ENCODE measurements at places on chromosomes 3 and 15. TPM values are rescaled to one million over a fixed set of nuclear protein-coding genes. Genes with fewer than 3 reads are reported as not detected.

The CLDN18 gene
- not detected for total RNA-seq

GRCh38 chr3:171542976-171543375, 82.8 kb upstream of the TNIK start:
- no peak for ATAC-seq

DNA sequence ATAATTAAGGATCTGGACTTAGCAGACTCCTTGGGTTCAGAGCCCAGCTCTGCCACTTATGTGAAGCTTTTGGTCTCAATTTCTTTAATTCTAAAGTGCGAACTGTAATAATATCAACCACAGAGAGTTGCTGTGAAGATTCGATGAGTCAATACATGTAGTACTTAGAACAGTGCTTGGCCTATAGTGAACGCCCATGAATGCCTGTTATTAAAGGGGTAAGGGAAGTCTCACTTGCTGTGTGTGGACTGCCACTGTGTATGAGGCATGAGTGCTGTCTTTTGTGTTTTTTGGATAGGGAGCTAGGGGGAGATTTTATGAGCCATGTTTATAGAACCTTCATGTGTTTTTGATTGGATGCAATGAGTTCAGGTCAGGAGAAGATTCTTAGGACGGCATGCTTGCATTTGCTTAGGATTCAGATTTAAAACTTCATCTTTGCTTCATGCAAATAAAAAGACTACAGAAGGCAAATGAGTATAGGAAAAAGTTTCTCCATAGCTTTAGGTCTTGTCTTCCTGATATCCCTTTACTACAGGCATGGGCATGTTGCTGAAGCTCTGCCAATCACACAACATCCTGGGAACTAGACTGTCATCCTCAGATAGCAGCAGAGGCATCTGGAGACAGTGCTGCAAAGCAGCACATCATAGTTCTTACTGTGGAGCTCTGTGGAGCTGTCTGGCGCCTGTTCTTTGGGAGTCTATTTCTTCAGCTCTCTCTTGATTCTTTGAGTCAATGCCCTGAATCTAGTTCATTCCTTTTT, 50.0 kb downstream of the PLS1 start:
- peak; percentile 67 for ATAC-seq

The BCL2A1 gene
- total RNA-seq, result not detected

The CERS3 gene
- total RNA-seq, result 120 TPM

- ATAC-seq, result no peak
Observed at GRCh38 chr3:156606729-156607128, 51.8 kb upstream of the SSR3 start.

The COL6A5 gene
- 0.16 TPM for total RNA-seq

- peak; percentile 55 for ATAC-seq
Observed at GRCh38 chr3:172383306-172383796, 64.9 kb downstream of the GHSR start.

The CLRN1 gene
- total RNA-seq, result not detected

The CFAP100 gene
- not detected for total RNA-seq

GRCh38 chr15:86969364-86969763, 889.7 kb downstream of the AGBL1 start:
- ATAC-seq, result no peak

DNA sequence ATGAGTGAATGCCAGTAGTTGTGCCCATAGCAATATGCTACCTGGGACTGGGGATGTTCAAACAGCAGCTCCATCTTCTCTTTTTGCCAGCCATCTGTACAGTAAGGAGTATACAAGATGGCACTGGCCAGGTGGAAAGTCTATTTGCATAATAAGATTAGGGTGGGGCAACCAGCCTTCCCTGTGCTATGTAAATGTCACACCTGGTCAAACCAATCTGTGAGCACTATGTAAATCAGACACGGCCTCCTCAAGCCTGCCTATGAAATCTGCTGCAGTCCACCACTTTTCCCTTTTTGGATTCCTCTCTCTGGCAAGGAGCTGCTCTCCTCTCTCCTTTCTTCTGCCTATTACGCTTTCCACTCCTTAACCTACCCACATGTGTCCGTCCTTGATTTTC, 53.0 kb downstream of the C3orf80 start:
- no peak for ATAC-seq

The AADACL2 gene
- total RNA-seq, result not detected

- ATAC-seq, result peak; percentile 70
Observed at GRCh38 chr15:98428253-98428989, 219.9 kb upstream of the IGF1R start.

The SLC28A2 gene
- not detected for total RNA-seq

DNA sequence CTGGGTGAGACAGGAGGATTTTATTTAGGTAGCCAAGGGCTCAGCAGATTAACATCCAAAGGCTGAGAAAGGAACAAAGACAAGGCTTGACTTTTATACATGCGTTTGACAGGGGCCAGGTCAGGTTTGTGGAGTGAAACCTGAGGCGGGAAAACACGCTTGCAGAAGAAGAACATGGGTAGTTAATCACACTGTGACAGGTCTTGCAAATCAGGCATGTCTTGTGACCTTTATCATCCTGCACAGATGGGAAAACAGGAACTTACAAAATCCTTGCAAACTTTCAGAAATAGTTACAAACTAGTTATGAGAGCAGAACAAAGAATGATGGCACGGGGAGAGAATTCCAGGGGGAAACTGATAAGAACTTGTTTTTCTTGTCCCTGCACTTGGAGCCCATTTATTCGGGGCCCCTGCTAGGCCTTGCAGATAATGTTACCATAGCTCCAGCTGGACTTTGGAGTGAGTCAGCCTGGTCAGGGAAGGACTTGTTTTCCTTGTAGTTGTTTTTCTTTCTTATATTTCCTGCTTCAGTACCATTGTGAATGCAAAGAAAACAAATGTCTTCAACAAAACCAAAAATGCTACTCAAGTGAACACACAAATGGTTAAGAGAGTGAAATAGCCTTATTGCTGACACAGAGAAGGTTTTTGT, 965.9 kb upstream of the ROBO1 start:
- no peak for ATAC-seq

GRCh38 chr3:158703566-158703965, 28.7 kb downstream of the RARRES1 start:
- ATAC-seq, result no peak

DNA sequence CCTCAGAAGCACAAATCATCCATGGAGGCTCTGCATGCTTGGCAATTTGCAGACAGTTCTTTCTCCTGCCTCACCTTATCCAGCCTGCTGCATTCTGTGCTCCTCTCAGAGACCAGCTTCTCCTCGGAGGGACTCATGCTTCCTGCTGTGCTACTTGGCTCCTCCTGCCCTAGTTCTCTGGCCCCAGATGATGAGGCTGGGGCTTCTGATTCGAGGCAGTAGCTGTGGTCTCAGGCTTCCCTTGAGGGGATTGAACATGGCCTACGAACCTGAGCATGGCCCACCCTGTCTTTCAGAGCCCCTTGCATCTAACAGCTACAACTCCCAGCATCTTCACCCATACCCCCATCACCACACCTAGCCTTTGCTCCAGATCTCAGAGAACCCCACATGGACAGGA, 6.7 kb downstream of the VIPR1 start:
- ATAC-seq, result no peak

DNA sequence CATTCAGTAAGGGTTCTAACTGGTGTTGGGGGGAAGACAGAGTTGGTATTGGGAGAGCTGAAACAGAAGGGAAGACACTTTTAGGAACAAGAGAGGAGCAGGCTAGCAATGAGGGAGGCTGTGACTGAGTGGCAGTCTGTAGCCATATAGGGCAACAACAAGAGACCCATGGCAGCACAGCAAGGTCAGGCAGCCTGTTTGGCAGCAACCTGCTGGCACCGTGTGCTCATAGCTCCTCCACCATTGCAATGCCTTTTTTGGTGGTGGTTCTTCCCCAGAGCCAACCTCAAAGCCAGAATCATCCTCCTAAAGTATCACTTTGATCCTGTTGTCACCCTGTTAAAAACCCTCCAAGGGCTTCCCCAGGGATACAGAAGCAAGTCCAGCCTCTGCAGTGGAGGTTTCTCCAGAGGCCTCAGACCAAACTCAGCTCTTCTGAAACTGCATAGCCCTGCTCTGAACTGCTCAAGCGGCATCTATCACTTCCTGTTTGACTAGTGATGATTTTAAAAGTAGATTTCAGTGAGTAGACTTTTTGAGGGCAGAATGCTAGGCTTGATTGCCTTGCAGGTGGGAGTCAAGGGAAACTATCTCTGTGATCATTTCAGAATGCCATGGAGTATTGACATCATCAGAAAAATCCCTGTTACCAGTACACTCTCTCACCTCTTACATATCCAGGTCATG, 176.9 kb downstream of the STAC start:
- ATAC-seq, result no peak

- no peak for ATAC-seq
Observed at GRCh38 chr15:91318516-91318915, 218.5 kb downstream of the SV2B start.

DNA sequence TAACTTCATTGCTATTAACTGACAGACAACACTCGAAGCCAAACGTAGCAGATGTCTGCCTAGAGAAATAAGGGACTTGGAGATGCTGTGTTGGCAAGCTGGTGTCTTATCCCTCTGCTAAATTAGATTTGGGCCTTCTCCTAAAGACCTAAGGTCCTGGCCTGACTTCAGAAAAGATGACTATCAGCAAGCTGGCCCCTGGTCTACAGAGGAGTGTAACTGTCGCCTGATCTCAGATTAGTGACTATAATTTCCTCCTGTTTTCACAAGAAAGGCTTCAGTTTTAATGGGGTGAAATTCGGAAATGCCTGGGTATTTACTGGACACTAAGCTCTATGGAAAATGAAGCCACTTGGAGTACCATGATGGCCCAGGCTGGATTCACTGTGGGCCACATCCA, 53.1 kb upstream of the SLC7A14 start:
- ATAC-seq, result no peak

The NANOGP8 gene
- 0.44 TPM for total RNA-seq

The SLC24A5 gene
- total RNA-seq, result not detected

DNA sequence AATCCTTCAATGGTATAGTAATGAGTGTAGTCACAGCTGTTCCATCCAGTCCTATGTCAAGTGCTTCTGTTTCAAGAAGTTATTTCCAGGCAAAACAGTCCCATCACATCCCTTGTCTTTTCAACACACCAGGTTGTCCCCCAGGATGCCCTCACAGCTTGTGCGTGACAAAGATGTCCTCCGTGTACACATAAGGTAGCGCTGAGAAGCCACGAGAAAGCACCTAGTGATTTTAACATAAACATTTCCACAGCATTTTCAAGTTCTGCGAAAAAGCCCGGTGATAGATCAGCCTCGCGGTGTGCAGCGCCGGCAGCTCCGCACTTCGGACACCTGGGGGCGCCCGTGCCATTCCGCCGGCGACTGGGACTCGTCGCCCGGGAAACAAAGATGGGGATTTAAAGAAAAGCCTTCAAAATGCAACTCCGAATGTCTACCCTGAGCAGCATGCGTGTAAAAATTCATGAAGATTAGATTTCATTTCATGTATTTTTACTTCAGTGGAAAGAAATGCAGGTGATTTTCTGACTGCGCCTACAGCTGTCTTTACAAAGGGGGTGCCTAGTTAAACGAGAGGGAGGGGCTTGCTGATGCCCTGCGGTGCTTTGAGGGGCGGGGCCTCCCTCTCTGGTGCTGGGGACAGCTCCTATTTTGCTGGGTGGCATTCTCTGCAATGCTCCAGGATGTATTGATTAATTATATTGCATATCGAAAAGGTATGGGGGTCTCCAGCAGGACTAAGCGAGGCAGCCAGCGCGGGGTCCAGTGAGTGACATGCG, 49.9 kb downstream of the KY start:
- ATAC-seq, result peak; percentile 64

DNA sequence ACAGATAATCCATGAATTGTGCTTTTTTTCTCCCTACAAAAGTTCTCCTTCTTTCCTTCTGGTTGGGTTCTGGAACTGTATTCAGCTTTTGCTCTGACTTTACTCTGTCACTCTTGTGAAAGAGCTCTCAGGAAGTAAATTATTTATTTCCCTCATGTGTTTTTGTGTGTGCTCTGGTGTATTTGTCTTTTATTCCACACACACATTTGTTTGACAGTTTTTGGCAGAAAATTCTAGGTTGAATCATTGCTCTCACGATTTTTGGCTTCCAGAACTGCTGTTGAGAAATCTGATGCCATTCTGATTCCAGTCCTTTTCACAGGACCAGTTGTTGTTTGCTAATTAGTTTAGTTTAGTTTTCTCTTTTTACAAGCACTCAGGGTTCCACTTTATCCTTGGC, 172.8 kb downstream of the PLCH1 start:
- no peak for ATAC-seq

DNA sequence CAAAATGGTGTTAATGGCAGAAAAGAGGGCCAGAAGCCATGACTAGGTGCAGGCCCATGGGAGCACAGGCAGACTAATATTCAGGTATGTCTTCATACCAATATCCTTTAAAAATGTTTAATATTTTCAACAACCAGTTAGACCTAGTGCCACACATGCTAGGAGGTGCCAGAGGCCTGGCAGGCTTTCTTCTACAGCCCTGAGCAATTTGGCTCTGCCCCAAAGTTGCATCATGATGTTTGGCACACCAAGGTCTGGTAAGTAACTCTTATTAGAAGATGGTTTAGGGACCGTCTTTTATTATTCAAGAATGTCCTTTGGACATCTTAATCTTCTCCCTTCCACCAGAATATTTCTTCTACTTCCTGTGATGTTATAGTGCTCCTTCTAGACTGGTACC, 34.8 kb downstream of the MITF start:
- no peak for ATAC-seq

The CMTM8 gene
- 1.00 TPM for total RNA-seq

GRCh38 chr15:23518104-23518503, 47.4 kb upstream of the MKRN3 start:
- no peak for ATAC-seq

- ATAC-seq, result no peak
Observed at GRCh38 chr3:149307435-149307783, 26.0 kb downstream of the TM4SF18 start.

The TMEM207 gene
- not detected for total RNA-seq

DNA sequence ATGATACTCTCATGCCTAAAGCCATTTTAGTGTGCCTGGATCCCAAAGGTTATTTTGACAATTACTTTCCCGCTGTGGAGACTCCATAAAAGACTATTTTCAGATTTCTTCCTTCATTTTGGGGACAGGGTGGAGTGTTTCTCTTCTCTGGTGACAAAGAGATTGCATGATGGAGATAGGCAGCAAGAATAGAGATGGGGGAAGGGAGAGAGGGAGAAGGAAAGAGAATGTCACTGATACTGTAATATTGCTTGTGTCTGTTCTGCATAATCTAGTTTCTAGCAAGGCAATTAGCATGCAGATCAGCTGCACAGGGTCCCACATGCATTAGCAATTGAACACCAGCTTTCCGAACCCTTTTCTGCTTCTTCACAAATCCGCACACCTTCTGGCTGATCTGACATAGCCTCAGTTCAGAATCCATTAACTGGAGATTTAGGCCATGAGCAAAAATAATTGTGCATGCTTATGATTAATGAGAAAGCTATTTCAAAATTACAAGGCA, 222.4 kb downstream of the OXSM start:
- ATAC-seq, result no peak

DNA sequence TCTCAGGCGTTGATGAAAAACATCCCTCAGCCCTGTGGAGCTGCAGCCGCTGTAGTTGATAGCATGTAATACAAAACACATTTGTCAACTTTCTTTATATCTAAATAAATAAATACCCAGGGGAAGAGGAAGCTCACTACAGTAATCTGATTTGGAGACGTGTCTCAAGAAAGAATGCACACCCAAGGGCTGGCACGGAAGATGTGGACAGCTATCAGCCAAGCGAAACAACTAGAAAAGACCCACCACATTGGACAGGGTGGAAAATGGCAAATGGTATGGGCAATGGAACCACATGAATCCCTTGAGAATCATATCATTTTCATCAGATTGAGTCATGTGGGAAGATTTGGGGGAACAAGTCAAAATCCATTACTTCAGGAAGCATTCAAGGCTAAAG, 43.1 kb upstream of the ALDH1A3 start:
- no peak for ATAC-seq

The MUC4 gene
- total RNA-seq, result 43.5 TPM

The C3orf85 gene
- not detected for total RNA-seq

The SLC28A1 gene
- total RNA-seq, result not detected

The HCN4 gene
- total RNA-seq, result not detected
